Diencephalon (tissue), 1 donor: ENCODE measurements at places on chromosomes 1 and 21. TPM values are rescaled to one million over a fixed set of nuclear protein-coding genes. Genes with fewer than 3 reads are reported as not detected.

Gene EDARADD
- 1.8 TPM for total RNA-seq

Gene C1orf226
- total RNA-seq = 1.8 TPM

Gene PADI2
- total RNA-seq = 3.5 TPM

Gene OR2T29
- total RNA-seq = 0.23 TPM

Gene C1orf116
- not detected for total RNA-seq

Gene APP
- 700 TPM for total RNA-seq

Gene SLC45A1
- total RNA-seq = 10.8 TPM

Gene FCRL2
- total RNA-seq = not detected

Gene PCBP3
- total RNA-seq = 13.8 TPM

Gene KLHL20
- 30.9 TPM for total RNA-seq

Gene TCHH
- total RNA-seq = 0.23 TPM

Gene SPRR4
- not detected for total RNA-seq

Gene SASS6
- 4.8 TPM for total RNA-seq

Gene SPATA21
- not detected for total RNA-seq

Gene KLF17
- total RNA-seq = 0.46 TPM

Gene APOBEC4
- total RNA-seq = 0.23 TPM

Gene LCE2A
- total RNA-seq = not detected

Gene NPPB
- 3.0 TPM for total RNA-seq

Gene LORICRIN
- 0.69 TPM for total RNA-seq

Gene PTPN22
- 0.92 TPM for total RNA-seq

Gene DDX20
- total RNA-seq = 22.6 TPM

Gene TMEM183A
- 132 TPM for total RNA-seq

Gene COPA
- total RNA-seq = 163 TPM

Gene C1orf210
- total RNA-seq = not detected

Gene CA6
- total RNA-seq = not detected

Gene IER5
- 12.5 TPM for total RNA-seq

Gene CLSTN1
- total RNA-seq = 233 TPM

Gene NHLH1
- total RNA-seq = 0.23 TPM

Gene EXO5
- total RNA-seq = 29.5 TPM

Gene PKNOX1
- total RNA-seq = 15.0 TPM

Gene SYPL2
- total RNA-seq = not detected

Gene HSD11B1
- 0.46 TPM for total RNA-seq

Gene DMRTA2
- total RNA-seq = 0.92 TPM

Gene USH2A
- total RNA-seq = 1.4 TPM

Gene HAO2
- not detected for total RNA-seq

Gene HES2
- not detected for total RNA-seq

Gene FCRL1
- 0.23 TPM for total RNA-seq

Gene ARTN
- 0.46 TPM for total RNA-seq

Gene FOXD3
- total RNA-seq = not detected

Gene COA6
- total RNA-seq = 18.2 TPM

Gene IQCC
- 4.6 TPM for total RNA-seq
